ENCODE measurements at places on chromosomes 3 and 15.

GRCh38 chr3:72615776-72616175 is 232.5 kb downstream of the SHQ1 start:
- no peak for DNase-seq

GRCh38 chr3:142875583-142876207 is 13.2 kb downstream of the PCOLCE2 start:
- no peak for DNase-seq

DNA sequence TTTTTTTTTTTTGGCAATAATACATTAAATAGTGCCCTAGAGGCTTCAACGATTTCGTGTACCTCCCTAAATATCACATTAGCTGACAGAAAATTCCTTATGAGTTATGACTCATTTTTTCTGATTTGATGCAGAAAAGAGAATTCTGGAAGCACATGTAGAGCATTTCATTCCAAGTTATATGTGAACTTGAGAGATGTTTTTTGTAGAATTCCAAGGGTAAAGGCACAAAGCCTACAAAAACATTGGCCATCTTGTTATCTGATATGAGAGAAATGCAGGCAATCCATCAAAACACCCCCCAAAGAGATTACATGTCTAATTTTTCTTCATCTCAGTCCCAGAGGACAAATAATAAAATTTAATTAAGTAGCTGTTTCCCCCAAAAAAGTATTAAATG is 6.7 kb upstream of the PFN2 start:
- no peak for DNase-seq

- no peak for DNase-seq
These were observed 161.7 kb downstream of the VGLL4 start for GRCh38 chr3:11482021-11482420.

- DNase-seq, result no peak
These were observed 602.5 kb upstream of the DPPA4 start for GRCh38 chr3:109939817-109940216.

- DNase-seq, result no peak
These were observed 5.4 kb downstream of the BTBD1 start for GRCh38 chr15:83061680-83062079.

- no peak for DNase-seq
These were observed 51.9 kb downstream of the RHCG start for GRCh38 chr15:89444241-89445225.

- DNase-seq, result no peak
These were observed 578.4 kb downstream of the ZIC1 start for GRCh38 chr3:147987549-147987948.

GRCh38 chr3:188183452-188183851 is 29.5 kb downstream of the LPP start:
- no peak for DNase-seq

DNA sequence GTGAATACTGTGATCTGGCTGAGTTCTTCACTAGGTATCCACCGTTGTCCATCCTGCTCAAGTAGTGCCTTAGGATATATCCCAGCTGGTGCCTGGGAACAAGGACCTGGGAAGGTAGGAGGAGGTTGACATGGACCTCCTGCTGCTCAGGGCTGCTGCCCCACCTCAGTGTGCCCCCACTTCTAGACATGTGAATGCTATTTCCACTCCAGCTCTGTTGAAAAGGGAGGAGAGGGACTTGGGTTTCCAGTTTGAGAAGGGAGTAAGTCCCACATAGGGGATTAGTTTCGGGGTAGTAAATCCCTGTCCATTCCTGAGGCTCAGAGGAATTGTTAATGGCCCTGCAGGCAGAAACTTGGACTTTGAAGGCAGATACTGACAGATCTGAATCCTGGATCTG is 32.9 kb upstream of the ETV5 start:
- no peak for DNase-seq

DNA sequence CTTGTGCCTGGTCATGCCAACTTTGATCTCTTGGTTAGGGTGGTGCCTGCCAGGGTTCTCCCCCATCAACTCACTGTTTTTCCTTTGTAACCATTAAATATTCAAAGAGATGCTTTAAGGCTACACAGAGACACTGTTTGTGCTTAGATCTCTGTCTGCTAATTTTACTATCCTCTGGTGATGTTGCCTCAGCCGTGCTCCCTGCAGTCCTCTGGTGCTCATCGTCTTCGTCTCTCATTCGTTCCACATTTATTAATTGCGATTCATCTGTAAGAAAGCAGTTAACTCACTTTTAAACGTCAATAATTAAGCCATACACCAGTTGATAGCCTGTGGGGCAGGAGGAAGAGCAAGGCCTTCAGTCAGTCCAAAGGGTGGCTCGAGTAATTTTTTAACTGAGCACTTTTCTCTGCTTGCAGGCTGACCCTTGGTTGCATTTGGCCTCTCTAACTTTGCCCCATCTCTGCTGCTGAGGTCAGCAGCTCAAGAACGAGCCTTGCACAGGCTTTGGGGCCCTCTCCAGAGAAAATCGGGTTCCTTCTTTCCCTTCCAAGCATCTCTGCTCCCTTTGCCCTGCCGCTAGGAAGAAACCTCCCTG is 62.9 kb downstream of the KLF15 start:
- DNase-seq, result no peak

DNA sequence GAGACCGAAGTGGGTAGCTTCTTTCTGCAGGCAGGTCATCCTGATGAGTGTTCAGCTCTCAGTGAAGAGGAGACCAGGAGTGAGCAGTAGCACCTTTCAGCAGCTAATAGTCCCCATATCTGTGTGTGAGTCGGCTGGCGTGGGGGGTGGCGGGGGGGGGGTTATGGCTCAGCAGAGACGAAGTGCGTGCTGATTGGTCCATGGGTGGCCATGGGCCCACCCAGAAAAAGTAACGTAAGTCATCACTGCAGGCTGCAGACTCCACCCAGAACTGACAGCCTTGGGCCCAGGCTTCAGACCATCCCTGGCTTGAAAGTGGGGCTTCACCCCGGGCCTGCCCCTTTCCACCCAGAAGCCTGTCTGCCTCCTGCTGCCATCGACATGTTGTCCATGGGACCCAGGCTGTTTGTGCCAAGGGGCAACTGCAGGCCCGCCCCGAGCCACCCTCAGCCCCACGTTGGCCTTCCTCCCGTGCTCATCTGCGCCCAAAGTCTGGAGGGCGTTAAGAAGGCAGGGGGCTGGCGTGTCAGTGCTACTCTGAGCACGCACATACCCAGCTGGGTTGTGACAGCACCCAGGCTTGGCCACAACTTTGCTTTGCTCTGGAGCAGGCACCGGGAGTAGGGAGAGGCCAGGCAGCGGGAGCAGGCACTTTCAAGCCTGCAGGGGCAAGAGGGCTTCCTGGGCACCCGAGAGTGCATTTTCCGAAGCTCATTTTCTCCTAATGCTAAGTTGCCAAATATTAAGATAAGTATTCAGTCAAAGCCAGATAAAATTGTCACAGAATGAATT is 511.7 kb upstream of the CDIN1 start:
- no peak for DNase-seq

DNA sequence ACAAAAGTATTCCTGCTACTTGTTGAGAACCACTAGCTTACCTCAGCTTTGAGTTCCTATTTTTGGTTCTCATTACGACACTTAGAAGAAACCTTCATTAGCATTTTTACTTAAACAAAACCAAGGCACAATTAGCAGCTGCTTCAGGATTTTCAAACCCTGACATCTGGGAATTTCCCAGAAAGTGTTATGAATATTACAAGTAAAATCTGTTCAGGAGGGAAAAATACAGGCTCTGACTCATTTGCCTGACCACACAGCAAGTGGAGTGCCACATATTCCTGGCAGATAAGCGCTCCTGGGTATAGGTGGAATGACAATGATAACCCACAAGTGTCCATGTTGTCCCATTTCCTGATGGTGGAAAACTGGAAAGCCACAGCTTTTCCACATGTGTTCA is 10.3 kb upstream of the RFTN1 start:
- no peak for DNase-seq

GRCh38 chr3:124786511-124787241 is 56.4 kb downstream of the UMPS start:
- DNase-seq, result no peak

GRCh38 chr3:53881691-53882593 is at the start of gene ACTR8:
Gene ACTR8, minus strand, starts transcription at chr3:53882152. Its CDS starts 51 bp downstream, at chr3:53882101.
- peak; percentile 70 for DNase-seq

- no peak for DNase-seq
These were observed 57.9 kb downstream of the RASA2 start for GRCh38 chr3:141544697-141545096.

DNA sequence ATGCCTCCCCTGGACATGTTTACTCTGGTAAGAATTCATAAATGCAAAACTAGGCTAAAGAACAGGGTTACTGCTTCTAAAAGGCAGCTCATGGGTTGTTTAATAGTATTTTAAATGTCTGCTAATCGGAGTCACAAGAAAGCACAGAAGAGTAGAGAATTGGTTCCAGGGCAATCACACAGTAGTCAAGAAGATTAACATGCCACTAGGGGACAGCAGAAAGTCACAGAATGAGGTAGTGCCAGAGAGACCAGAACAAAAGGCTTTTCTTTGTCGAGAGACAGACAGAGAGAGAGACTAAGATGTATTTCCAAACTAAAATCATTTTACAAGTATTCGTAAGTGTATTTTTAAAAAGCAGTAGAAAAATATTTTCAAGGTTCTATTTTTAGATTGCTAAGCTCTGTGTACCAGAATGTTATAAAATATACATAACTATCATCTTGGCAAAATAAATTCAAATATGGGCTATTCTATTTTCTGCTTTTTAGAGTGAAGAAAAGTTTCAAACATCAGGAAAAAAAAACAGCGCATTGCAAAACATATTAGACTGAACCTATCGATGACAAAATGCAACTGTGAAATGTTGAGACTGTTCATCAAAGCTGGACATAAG is 78.3 kb upstream of the CDIN1 start:
- DNase-seq, result no peak

- DNase-seq, result no peak
These were observed 148.4 kb downstream of the TIGIT start for GRCh38 chr3:114442246-114442645.

DNA sequence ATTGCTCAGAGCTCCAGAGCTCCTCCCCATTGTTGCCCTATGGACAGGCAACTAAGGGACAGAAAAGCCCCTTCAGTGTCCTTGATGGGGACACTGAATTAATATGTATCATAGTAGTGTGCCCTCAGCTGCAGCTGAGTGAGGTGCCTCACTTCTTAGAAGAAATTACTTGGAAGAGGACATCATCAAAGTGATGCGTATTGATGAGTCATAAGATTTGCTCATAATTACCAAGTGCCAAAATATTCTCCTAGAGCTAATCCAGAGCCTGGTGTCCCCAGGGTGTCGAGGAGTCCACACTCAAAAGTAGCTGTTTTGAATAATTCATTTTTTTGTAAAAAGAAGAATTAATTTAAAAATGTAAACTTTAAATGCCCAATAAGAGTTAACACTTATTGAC is 200.7 kb upstream of the SEMA6D start:
- DNase-seq, result no peak

DNA sequence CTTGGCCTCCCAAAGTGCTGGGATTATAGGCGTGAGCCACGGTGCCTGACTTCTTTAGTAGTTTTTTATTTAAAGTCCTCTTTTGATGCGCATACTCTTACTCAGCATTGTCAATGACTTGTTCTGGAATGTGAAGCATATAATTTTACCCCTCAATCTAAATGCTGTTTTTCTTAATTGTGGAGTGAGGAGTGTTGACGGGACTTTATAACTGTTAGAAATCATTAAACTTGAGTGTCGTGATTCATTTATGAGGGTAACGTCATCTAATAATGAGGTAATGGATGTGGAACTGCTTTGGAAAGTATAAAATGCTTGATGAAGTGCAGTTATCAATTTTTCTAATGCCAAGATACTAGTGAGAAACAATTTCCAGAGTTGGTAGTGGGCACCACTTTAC is 48.3 kb downstream of the PLS1 start:
- no peak for DNase-seq

DNA sequence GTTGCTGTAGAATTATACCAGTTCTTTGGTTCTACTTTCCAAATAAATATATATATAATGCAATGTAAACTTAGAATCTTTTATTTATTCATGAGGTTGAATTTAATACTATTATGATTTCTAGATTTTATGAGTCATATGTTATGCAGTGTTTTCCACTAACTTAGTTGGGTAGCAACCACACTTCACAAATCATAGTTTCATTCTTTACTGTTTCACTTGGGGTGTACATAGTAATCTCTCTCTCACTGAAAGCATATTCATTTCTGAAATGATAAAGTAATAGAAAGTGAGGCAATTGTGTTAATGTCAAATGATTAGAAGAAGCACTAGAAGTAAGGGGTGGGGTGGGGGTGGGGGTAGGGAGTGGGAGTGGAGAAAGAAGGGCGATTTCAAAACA is 52.6 kb downstream of the IQCH start:
- no peak for DNase-seq

DNA sequence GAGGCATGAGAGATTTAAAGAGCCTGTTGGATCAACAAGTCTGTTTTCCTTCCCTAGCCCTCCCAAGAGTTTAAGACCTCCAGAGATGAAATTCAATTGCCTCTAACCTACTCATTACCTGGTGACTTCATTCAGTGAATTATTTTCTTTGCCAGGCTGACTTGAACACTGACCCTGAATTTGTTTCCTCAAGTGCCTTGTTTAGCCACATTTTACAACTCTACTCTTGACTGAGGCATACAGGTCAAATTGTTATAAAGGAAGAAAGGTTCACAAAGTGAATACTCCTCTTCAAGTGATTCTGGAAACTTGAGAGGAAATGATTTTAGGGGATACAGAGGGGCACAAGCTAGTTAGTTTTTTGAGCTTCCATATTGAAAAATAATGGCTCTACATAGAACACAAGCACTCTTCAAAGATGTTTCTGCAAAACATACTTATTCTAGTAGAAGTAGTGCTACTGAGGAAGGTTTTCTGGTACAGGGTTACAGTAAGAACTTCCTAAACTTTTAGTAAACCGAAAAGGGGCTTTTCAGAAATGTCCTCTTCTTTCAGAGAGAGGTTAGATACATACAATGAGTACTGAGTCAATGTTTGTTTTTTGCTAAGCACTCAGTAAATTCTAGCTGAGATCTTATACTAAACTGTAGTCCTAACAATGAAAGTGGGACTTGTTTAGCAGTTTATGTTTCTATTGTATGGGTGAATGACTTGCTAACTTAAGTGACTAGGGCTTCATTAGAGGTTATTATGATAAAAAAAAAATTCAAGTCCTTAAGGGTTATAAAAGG is 137.4 kb upstream of the SATB1 start:
- DNase-seq, result no peak

Measured in stimulated activated CD8-positive, alpha-beta memory T cell treated with anti-CD3 and anti-CD28 coated beads, Interleukin-7, amount 100 ng/mL, for 1 hour (primary cell).